HTR-8/SVneo (cell line): ENCODE measurements at places on chromosomes 4 and X.

- DNase-seq, result peak; percentile 12
Measured at GRCh38 chr4:78293821-78294301, 236.7 kb downstream of the FRAS1 start.

GRCh38 chrX:50456712-50457484 is 13.7 kb downstream of the DGKK start:
- no peak for DNase-seq

- DNase-seq, result no peak
Measured at GRCh38 chrX:2340991-2341390, 159.8 kb downstream of the DHRSX start.

DNA sequence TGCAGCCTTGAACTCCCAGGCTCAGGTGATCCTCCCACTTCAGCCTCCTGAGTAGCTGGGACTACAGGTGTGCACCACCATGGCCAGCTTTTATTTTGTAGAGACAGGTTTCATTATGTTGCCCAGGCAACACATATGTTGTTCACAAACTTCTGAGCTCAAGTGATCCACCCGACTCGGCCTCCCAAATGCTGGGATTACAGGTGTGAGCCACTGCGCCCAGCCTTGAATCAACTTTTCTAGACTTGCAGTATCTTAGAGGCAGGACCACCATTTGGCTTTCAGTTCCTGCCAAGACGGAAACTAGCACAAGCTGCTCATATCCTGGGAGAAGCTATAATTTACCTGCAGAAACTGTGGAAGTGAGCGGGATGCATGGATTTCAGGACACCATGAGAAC is 19.9 kb downstream of the NAT8L start:
- DNase-seq, result no peak

- no peak for DNase-seq
Measured at GRCh38 chr4:103422467-103423219, 224.5 kb upstream of the CENPE start.

- DNase-seq, result no peak
Measured at GRCh38 chr4:158018221-158018830, 154.5 kb downstream of the GASK1B start.

- no peak for DNase-seq
Measured at GRCh38 chr4:189912170-189912569, 28.5 kb upstream of the FRG1 start.

DNA sequence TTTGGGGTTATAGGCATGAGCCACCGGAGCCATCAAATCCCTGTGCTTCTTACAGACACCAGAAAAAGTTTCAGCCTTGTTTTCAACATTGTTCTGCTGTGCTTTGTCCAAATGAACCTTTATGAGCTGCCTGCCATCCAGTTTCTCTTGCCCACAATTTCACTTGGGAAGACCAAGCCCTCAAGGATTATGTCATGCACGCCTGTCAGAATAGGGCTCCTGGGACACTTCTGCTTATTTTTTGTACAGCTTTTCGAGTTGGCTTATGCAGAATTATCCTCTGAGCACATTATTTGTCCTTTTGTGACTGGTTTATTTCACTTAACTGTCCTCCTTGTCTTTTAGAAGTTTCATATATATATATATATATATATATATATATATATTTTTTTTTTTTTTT is 16.2 kb downstream of the UBE2K start:
- no peak for DNase-seq

GRCh38 chr4:54318904-54319303 is 89.8 kb downstream of the PDGFRA start:
- peak; percentile 30 for DNase-seq

GRCh38 chr4:8539661-8540060 is 40.5 kb upstream of the GPR78 start:
- no peak for DNase-seq

- no peak for DNase-seq
Measured at GRCh38 chrX:16125520-16126149, 2.3 kb downstream of the GRPR start.

- DNase-seq, result peak; percentile 65
Measured at GRCh38 chrX:1246816-1247215, 21.8 kb upstream of the CSF2RA start.

DNA sequence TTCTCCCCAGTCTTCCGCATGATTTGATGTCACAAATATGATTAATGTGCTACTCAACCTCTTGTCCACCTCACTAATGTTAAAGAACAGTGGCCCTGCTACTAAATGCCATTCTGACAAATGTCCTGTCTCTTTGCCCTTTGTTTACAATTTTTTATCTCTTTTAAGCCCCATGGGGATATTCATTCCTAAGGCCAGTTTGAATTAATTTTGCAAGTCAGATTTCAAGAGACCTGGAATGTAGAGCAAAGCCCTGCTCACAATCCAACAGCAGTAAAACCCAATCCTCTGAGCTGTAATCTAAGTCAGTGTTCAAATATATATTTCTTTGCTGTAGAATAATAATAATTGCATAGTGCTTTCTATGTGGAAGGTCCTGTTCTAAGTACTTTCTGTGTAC is 81.2 kb downstream of the LDB2 start:
- no peak for DNase-seq

GRCh38 chrX:45850197-45850774 is 649.6 kb upstream of the DIPK2B start:
- no peak for DNase-seq

- DNase-seq, result no peak
Measured at GRCh38 chrX:67614423-67614822, 70.6 kb downstream of the AR start.

DNA sequence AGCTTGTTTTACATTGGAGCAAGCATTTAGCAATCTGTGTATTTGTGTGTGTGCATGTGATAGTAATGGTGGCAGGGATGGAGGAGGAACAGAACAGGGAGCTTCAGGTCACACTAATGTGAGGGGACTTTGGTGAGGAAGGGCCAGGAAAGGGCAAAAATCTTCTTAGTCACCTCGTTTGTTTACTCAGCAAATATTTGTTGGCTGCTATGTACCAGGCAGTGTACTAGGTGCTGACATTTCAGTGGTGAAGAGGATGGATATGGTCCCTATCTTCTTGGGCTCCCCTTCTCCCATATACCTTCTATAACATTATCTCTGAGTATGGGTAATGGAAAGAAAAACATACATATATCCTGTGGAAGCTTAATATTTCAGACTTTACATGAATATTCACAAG is 48.5 kb upstream of the HDAC8 start:
- DNase-seq, result no peak

- no peak for DNase-seq
Measured at GRCh38 chrX:30904632-30905031, 15.6 kb upstream of the TAB3 start.

GRCh38 chr4:1002131-1002630 is 9.0 kb upstream of the SLC26A1 start:
- no peak for DNase-seq

- DNase-seq, result no peak
Measured at GRCh38 chr4:17787315-17787714, 5.9 kb upstream of the FAM184B start.
